ENCODE measurements at places on chromosomes 3 and 15. TPM values are rescaled to one million over a fixed set of nuclear protein-coding genes. Genes with fewer than 3 reads are reported as not detected.

GRK7 gene
- not detected for total RNA-seq

SST gene
- total RNA-seq: not detected

CHRFAM7A gene
- total RNA-seq: 0.75 TPM

IQCF2 gene
- not detected for total RNA-seq

SPESP1 gene
- total RNA-seq: 9.5 TPM

DNA sequence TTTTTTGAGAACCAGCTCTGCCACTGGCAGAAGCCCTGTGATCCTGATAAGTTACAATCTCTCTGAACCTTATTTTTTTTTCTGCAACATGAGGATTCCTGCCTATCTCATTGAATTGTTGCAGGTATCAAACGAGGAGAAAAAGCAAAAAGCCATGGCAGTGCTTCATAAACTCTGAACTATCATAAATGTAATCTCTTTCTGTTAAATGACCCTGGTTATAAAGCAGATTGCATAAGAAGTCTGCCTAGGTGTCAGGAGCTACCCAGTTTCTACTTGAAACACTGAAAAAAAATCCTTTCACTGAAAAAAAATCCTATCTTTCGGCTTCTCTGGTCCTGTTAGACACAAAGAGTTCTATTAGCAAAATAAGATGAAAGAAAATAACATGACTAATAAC is 172.7 kb downstream of the FAM43A start:
- DNase-seq: no peak

DNA sequence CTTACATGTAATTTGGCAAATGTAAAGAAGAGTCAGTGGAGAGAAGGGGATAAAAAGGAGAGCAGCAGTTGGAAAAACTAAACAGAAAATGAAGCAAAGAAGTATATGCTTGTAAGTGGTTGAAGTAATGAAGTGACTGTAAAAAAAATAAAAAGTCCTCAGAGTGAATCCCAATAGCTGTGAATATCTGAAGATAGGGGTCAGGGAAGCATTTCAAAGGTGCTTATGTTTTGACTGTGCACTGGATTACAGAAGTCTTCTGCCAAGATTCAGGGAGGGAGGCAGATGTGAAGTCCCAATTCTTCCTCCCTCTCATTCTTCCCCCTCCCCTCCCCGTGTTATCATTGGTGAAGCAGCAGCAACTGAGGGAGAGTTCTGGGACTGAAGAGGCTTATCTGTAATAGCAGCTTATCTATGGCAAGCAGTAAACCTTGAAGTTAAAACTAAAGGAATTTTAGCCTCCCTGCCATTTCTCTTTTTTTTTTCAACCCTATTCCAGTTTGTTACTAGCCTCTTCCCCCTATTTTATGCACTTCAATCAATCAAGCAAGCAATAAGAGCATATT is 597.9 kb downstream of the IGSF11 start:
- no peak for DNase-seq

GRCh38 chr3:70849911-70850699 is 537.7 kb upstream of the MDFIC2 start:
- peak; percentile 47 for DNase-seq

- peak; percentile 71 for DNase-seq
These were observed 683 bp downstream of the UBE2Q2 start for GRCh38 chr15:75843678-75844581.

DNA sequence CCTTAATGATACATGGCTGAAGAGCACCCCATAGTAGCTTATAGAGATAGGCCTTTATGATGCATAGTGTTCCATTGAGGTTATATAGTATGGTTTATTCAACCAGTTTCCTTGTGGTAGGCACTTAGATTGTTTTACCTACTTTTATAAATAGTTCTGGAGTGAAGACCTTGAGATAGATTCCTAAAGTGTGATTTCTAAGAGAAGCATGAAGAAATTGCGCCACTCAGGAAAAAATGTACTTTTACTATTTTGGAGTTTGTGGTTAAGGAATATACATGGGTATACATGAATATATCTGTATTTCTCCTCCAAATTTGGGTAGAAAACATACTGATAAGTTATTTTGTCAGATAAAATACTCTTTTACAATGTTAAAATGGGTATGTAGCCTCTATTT is 70.5 kb downstream of the CHD2 start:
- no peak for DNase-seq

DNA sequence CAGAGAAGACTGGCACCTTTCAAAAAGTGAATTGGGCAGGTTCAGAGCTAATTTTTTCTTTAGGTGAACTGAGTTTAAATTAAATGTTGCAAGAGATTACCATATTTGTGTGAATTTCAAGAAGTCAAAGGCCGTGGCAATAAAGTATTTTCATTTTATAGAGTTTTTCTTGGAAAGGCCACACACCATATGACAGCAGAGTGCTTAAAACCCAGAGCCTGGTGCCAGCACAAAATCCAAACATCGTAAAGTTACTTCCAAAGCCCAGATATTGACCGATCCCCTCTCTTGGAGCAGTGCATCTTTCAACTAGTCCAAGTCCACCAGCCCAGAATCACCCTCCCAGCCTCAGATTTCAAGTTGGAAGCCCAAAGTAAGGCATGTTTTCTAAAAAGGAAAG is 164.5 kb downstream of the VGLL4 start:
- no peak for DNase-seq

DNA sequence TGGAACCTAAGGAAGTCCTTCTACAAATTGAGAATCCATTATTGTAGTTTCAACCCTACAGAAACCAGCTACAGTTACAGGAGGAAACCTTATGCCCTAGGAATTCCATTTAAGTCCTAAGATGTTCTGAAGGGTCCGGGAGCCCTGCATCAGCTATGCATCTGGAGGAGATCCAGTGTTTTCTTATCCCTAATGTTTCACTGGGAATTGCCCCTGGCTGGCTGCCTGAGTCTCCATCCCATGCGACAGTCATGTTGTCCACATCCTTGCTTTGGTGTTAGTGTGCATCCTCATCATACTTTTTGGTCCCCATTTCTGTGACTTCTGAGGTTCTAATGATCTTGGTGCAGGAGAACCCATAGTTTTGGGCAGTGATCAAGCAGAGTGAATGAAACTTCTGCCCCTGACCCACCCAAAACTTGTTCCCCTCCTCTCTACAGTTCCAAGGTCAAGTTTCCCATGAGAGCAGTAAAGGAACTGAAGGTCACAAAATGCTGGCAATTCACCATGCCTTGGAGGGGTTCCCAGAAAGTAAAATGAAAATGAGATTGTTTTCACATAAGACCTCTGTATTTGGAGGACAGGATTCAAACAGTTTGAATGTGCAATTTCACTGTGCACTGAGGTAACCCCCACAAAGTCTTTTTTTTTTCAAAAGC is 121.9 kb upstream of the PHLDB2 start:
- peak; percentile 70 for DNase-seq

DNA sequence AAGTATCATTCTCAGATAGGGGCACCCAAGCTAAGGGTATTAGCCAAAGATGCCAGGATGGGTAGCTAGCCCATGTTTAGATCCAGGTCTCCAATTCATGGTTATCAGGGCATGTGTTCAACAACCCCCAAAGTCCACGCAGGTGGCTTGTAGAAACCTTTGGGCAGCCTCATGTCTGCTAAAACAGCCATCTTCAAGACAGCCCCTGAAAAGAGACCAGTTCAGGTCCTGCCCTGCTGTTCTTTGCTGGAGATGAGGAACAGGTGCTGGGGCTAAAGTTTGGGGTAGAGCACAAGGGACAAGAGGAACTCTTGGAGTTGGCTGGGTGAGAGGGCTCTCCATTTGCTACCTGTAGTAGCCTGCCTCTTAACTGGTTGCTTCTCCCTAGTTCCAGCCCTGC is 4.6 kb downstream of the PPM1M start:
- DNase-seq: no peak

DNA sequence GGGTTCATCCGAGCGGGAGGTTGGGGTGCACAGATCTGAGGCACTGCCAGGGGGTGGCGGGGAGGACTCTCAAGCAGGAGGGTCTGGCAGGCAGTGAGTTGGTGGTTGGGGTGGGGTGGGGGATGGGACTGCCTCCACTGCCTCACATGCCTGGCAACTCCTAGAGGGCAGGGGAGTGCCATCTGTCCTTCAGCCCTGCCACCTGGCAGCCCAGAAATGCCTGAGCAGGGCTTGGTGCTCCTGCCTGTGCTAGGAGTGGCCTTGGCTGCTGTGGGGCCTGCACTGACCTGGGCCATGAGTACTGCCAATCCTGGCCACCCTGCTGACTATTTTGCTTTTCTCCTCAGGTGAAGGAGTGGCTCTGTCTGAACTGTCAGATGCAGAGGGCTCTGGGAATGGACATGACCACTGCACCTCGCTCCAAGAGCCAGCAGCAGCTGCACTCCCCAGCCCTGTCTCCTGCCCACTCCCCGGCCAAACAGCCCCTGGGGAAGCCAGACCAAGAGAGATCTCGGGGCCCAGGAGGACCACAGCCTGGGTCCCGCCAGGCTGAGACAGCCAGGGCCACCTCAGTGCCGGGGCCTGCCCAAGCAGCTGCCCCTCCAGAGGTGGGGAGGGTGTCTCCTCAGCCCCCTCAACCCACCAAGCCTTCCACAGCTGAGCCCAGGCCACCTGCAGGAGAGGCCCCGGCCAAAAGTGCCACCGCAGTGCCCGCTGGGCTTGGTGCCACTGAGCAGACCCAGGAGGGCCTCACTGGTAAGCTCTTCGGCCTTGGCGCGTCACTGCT is 32.0 kb upstream of the APEH start:
- DNase-seq: no peak

- DNase-seq: no peak
These were observed 40.6 kb upstream of the TNFAIP8L3 start for GRCh38 chr15:51135276-51135675.

- DNase-seq: no peak
These were observed 4.2 kb downstream of the PRR23B start for GRCh38 chr3:139016430-139017048.

DNA sequence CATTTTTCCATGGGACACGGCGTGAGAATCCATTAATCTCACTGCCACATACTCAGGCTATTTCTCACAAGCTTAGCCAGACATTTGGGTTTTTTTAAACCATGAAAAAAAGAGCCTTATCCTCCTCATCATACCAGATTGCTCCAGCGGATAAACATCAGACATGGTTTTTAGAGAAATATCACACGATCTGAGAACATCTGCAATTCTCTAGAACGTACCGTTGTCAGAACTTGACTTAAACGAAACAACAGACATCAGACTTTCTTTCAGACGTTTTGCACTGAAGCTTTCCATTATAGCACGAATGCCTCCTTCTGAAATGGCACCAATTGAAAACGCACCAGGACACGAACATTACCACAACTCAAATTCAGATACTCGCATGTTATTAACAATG is 744.2 kb upstream of the CFAP20DC start:
- no peak for DNase-seq

GRCh38 chr15:45048794-45049631 is 26.0 kb downstream of the SORD start:
- DNase-seq: no peak
